Calu3 (cell line): ENCODE measurements at places on chromosomes 2 and 18. TPM values are rescaled to one million over a fixed set of nuclear protein-coding genes. Genes with fewer than 3 reads are reported as not detected.

- DNase-seq = no peak
These were observed 117.0 kb downstream of the NFATC1 start for GRCh38 chr18:79512461-79513380.

The WDR35 gene
- 8.8 and 9.8 TPM in 2 replicates for total RNA-seq

DNA sequence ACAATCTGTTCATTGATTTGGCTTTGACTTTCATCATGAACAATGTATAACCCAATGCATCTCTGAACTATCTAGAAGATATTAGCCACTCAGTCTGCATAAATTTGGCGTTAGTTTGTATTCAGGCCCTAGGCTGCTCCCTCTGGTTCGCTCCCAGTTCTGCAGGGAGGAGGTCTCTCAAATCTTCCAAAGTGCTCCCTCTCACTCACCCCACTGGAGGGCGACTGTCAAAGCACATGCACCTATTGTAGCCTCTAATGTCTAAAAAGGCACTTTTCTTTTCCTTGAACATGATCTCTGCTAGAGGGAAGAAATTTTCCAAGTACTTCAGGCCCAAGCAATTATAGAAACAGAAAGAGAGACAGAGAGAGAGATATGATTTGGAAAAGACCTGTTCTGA lies 291.5 kb downstream of the TDRD15 start:
- no peak for DNase-seq

The TM4SF20 gene
- total RNA-seq = not detected in 2 replicates

- DNase-seq = no peak
These were observed 92.1 kb downstream of the IRS1 start for GRCh38 chr2:226707499-226707898.

The RGPD6 gene
- total RNA-seq = 15.9 and 16.8 TPM in 2 replicates

- peak; percentile 74 for DNase-seq
These were observed 253.8 kb downstream of the TGIF1 start for GRCh38 chr18:3703732-3704176.

GRCh38 chr18:38369772-38370690 lies 804.4 kb upstream of the CELF4 start:
- peak; percentile 34 for DNase-seq

The KCNJ3 gene
- 0.17 and 0.22 TPM in 2 replicates for total RNA-seq

DNA sequence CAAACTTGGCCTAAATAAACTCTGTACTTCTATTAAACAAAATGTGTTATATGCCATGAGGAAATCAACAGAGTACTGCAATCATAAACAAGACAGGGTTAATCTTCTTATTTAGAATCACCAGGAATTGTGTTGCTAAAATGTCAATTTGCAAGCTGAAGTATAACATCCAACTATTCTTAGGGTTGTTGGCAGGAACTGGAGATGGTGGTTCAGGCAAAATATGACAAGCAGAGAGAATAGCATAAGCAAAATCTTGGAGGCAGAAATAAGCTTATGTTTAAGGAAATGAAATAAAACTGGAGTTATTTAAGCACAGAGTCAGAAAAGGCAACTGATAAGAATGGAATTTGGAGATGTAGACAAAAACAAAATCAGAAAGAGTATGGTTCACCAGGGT lies 463.8 kb upstream of the SLC8A1 start:
- DNase-seq = no peak

The SH3RF3 gene
- 0.17 and 0.29 TPM in 2 replicates for total RNA-seq

DNA sequence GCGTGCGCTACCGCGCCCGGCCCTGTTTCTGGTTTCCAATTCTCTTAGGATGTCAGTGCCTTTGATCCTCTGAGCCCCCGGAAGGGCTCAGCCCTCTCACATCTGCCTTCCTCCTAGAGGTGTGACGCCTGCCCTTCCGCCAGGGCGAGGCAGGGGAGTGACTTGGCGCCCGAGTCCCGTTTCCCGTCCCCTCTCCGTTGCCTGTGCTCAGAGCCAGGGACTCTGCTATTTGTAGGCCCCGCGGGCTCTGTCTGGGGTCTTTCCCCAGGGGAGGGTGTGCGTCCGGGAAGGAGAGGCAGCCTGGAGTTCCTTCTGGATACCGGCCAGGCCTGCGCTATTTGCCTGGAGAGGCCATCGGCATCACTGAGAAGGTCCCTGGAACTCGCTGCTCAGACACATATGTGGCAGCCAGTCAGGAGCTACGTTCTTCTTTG lies 103.7 kb upstream of the TAF1B start:
- DNase-seq = peak; percentile 50

- no peak for DNase-seq
These were observed 272.1 kb downstream of the HDAC4 start for GRCh38 chr2:239128706-239129105.

- DNase-seq = no peak
These were observed 820.2 kb downstream of the TRIB2 start for GRCh38 chr2:13536941-13537340.

The CLEC4F gene
- total RNA-seq = not detected in 2 replicates

The CNTNAP5 gene
- total RNA-seq = not detected in 2 replicates

GRCh38 chr2:99571533-99571932 lies 81.7 kb upstream of the REV1 start:
- no peak for DNase-seq

- DNase-seq = peak; percentile 58
These were observed 18.8 kb upstream of the DTNB start for GRCh38 chr2:25692143-25692542.

DNA sequence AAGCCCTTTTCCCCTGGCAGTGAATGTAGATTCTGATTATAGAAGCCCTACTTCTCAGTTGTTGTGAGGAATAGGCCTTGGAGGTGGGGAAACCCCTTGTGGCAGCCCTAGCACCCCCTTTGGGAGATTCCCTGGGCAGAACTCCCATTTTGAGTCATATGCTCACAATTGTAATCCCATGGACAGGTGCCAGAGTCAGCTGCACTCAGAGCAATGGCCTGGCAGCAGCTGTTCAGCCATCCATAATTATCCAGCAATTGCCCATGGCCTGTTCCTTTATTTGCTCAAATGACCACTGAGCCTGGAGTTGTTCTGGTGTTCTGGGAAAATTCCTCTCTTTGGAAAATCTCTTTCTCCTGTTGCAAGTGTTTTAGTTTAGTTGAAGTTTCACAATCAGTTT lies 71.7 kb downstream of the PTRHD1 start:
- DNase-seq = no peak

GRCh38 chr18:37598966-37599896 lies 33.6 kb upstream of the CELF4 start:
- no peak for DNase-seq

- peak; percentile 78 for DNase-seq
These were observed 27.0 kb upstream of the MGAT4A start for GRCh38 chr2:98757904-98758421.

DNA sequence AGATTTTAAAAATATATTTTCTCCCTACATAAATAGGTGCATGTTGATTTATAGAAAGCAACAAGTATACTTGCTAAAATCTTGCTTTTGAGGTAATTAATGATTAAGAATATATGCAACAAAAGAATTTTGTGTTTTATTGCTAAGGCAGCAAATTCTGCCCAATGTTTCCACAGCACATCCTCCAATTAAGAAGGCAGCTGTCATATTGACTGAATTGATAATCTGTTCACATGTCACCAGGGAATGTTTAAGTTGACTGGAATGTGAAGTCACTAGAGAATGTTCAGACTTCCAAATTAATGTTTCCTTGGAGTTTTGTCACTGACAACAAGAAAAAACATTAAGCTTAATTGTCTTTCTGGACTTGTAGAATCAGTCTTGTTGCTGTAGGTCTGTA lies 1602.7 kb upstream of the SLC39A10 start:
- DNase-seq = no peak

The SPP2 gene
- not detected in 2 replicates for total RNA-seq

DNA sequence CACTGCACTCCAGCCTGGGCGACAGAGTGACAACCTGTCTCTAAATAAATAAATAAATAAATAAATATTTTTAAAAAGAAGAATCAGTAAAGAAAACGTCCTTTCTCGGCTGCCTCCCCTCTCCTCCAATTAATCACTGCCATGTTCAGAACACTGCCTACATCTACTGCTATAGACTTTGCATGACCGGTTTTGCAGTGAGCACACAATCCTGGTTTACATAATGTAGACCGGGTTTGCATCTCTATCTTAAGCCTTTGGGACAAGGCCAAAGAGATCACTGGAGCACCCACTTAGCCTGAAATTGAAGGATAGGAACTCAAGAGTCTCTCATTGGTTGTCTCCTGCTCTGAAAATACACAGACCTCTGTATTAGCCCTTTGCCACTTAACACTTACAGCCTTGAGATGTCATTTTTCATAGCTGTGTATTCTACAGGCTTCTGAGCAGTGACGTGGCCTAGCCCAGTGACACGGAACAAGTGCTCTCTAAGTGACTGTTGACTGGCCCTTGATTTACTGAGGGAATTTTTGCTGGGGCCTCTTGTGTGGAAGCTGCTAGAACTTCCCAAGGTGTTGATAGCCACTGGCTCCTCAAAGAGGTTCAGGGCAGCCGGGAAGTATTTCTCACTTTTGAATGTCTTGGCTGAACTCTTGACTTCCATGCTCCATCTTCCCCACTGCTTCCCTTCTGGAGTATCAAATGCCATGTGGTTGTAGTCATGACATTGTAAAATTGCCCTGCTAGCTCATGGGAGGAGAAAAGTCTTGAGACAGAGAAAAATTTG lies 45.3 kb upstream of the CCBE1 start:
- DNase-seq = no peak

- no peak for DNase-seq
These were observed 104.0 kb downstream of the KCNE4 start for GRCh38 chr2:223155956-223156355.

The IL1B gene
- total RNA-seq = 4.1 and 15.5 TPM in 2 replicates

DNA sequence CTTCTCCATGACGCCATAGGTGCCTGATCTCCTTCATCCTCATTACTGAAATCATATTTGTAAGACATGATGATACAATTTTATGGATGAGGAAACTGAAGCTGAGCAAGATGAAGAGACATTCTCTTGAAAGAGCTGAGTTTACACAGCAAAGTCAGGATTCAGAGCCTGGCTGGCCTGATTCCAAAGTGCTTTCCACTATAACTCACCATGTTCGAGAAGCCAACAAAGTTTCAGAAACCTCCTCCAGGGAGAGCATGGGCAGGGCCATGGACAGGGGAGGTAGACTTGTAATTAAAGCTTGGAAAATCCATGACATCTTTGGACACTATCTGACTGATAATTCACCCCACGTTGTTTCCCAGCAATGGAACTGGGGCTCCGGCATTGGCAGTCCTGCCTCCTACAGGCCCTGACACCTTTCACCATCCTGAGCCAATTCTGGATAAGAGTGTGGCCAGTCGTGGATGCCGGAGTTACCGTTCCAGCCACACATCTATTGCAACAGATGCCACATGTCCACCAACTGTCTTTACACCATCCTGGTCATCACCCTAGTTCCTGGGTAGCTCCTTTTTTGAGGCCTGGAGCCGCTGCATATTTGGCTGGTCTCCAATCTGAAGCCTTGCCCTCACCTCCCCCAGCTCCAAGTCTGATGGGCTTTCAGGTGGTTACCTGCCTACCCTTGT lies 85.0 kb upstream of the PPP1CB start:
- DNase-seq = no peak

The AQP4 gene
- total RNA-seq = 1.3 and 2.5 TPM in 2 replicates

DNA sequence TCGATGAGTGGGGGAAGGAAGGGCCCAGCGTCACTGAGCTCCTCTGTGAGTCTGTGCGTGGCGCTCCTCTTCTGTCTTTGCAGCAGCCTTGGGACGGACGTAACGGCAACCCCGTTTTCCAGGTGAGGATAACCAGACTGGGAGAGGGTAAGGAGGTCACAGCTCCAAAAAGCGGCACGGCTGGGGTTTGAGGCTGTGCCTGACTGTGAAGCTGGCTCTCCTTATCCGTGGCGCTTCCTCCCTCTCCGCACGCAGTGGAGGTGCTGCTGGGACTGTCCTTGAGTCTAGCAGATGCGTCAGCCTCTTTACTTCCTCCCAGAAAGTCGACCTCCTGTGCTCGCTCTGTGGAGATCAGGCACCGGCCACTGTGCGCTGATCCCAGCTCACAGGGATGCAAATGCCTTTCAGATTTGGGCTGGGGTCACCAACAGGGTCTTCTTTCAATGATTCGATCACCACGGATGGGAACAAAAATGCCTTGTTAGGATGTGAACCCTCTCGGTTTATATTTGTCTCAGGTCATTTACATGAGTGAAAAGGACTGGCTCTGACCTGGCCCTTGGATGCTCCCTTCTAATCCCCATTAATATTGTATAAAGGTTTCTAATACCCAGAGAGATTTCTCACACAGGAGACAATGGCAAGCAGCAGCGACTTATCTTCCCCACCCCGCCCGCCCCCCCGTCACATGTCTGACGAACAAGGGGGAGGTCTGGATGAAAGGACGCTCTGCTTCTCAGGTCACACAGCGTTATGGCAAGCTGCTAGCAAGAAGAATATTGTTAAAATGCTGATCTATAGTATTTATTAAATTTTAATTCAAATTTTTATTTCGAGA lies 30.1 kb upstream of the E2F6 start:
- no peak for DNase-seq

The TTR gene
- 0.87 and 1.7 TPM in 2 replicates for total RNA-seq

The ANKRD39 gene
- 12.2 and 14.1 TPM in 2 replicates for total RNA-seq

The PNKD gene
- total RNA-seq = 46.8 and 54.0 TPM in 2 replicates

DNA sequence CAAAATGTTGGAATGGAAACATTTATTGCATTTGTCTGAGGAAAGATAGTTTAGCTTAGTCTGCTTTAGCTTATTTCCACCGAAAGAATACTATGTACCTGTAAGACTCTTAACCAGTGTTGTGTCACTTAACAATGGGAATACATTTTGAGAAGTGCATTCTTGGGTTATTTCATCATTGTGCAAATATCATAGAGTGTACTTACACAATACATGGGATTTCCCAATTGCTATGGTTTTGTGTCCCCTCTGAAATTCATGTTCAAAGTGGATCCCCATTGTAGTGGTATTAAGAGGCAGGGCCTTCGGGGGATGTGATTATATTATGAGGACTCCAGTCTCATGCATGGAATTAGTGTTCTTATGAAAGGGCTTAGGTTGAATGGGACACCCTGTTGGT lies 249.4 kb upstream of the UBE2E3 start:
- DNase-seq = no peak

DNA sequence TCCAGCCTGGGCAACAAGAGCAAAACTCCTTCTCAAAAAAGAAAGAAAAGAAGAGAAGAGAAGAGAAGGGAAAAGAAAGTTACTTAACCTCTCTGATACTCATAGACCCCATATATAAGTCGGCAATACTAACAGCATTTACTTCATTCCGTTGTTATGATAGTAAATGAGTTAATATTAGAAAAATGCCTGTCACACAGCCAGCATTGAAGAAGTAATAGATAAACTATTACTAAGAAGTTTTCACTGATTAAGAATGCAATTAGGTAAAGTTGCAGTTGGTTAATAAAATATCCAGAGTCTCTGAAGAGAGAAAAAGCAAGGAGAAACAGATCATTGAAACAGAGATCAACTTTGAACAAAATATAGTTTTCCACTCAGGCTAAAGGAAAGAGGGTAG lies 161.3 kb upstream of the UBE2E3 start:
- DNase-seq = no peak

- peak; percentile 93 for DNase-seq
These were observed 32.9 kb downstream of the HS1BP3 start for GRCh38 chr2:20617892-20618467.

DNA sequence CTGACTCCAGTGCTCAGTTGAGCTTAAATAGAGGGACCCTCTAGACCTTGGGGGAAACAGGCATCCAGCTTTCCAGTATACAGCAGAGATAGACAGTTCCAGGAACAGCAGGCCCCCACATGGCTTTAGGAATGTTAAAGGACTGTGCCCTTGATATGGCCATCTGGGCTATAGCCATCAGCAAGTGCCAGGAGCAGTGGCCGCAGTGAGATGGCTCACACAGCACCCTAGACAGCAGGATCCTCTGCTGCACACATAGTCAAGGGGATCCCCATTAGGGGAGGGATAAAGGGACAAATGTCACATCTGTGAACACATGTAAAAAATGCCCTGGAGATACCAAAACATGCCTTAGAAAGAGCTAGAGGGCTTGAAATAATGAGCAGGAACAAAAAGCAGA lies 213.4 kb downstream of the PTH2R start:
- no peak for DNase-seq
